CD4-positive, alpha-beta memory T cell (primary cell): ENCODE measurements at places on chromosomes 3 and 15.

DNA sequence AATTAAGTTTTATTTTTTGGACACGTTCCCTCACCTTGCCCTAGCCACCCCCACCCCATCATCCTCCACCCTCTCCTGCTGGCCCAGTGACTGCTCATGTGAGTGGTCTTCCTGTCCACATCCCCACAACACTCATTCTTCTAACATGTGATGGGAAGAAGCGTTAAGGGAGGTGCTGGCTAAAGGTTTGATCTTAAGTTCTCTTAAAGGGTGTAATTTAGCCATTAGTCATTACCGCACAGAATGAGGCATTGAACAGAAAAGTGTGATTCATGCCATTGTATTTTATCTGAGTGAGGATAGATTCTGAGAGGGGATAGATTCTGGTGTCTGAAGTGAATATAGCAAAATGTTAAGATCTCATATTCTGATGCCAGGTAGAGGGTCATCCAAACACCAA is 272.9 kb upstream of the TPM1 start:
- no peak for DNase-seq

GRCh38 chr3:55009372-55009771 is 81.5 kb upstream of the LRTM1 start:
- DNase-seq, result no peak

- DNase-seq, result no peak
Measured at GRCh38 chr3:149801639-149802038, 9.3 kb upstream of the ANKUB1 start.

DNA sequence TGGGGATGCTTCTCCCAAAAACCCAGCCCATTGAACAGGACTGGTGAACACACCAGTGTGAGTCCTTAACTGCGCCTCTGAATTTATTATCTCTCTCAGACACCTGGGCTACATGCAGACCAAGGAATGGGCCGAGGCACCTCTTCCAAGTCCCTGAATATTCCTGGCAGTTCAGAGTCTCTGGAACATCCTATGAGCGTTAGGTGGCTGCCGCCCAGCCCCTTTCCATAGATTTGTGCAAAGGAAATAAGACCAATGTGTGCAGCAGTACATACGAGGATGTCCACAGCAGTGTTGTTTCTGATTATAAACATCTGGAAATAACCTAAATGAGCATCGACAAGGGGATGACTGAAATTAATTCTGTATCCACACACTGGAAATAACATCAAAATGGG is 104.9 kb upstream of the RPL32 start:
- no peak for DNase-seq

- DNase-seq, result no peak
Measured at GRCh38 chr3:52487050-52487787, 7.9 kb upstream of the STAB1 start.

DNA sequence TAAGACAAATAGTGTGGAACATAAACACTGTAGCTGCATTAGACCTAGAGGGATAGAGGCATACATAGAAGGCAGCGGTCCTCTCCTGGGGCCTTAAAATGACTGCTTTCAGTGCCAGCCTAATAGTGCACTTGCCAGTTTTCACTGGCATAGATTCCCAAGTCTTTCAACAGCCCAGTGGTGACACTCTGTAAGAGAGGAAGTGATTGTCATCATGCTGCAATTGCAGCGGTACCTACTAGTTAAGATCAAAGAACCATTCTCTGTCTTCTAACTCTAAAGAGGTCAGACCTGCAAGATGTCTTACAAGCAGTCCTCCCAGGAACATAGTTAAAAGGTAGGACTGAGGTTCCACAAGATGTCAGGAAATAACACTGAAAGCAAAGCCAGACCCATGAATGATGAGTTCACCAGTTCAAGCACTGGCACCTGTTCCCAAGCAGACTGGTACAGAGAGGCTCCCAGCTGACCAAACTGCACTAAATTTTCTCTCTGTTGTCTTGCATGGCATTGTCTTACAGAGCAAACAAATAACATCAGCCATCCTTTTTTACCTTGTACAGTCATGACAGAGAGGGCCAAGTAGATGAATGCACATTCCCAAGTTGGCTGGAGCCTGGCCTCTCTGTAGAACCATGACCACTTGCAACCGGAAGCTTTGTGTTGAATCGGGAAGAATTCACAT is 100.5 kb upstream of the SKOR1 start:
- DNase-seq, result no peak

DNA sequence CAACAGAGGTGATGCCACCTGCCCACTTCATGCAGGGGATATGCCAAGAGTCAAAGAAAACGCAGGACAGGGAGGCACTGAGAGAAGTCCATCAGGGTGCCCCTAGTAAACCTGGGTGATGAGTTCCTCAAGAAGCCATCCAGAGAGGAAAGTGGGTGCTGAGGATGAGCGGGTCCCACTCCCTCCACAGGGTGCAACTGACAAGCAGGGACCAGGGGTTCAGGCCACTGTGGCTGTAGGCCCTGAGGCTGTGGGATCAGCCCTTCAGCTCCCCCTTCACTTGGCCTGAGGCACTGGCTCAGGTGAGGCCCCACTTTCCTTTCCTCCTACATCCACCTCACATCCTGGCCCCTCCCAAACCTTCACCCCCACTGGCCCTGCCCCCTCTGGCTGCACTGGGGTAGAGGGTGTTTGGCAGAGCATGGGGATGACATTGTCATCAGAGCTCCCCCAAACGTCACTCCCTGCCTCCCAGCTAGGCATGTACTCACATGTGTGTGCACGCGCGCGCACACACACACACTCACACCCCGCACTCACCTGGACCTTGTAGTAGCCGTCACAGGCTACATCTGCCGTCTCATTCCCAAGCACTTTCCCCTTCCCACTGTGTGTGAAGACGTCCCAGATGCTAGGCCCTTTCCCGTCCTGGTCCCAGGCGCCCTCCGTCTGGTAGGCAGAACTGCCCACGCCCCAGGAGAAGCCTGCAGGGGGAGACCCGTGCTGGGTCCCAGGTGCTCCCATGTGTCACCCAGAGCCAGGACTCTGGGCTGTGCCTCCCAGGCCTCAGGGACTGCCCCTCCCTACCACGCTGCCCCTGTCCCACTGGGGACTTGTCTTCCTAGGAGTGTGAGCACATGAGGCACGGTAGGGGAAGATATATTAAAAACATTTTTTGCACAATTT is 1.4 kb downstream of the LCTL start:
- no peak for DNase-seq

- DNase-seq, result no peak
Measured at GRCh38 chr3:183818041-183818620, 7.2 kb downstream of the MAP6D1 start.

- DNase-seq, result no peak
Measured at GRCh38 chr3:160893207-160893606, 137.2 kb downstream of the PPM1L start.

- no peak for DNase-seq
Measured at GRCh38 chr3:86180696-86181095, 810.3 kb downstream of the VGLL3 start.

DNA sequence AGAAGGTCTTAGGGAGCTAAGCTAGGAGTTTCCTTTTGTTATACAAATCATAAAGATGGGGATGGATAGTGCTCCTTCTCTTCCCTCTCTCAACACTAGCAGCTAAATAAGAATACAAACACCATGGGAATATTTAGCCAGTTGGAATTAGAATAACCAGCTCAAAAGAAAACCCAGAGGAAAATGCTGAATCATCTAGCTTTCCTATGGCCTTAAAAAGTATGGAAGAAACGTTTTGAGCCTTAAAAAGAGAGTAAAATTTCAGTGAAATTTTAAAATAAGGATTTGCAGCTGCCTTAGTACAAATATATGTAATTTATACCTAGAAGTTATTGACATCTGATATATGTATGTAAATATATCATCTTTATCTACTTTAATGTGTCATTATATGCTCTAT is 245.8 kb downstream of the STXBP5L start:
- DNase-seq, result no peak

DNA sequence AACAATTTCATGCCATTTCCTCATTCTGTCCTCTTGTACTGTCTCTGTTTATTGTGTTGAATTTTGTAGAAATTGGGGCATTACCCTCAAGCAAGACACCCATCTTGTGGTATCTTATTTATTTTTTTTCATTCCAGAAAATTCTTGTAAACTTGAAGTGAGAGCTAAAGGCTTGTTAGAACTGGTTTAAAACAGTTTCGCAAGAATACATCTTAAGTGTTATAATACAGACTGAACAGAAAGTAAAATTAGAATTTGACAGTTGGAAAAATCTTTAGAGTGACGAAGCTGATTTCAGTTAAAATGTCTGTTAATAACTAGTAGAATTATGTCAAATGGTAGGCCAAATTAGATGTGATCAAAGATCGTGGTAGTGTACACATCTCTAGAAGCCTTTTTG is 26.9 kb downstream of the RNF13 start:
- DNase-seq, result no peak

- DNase-seq, result no peak
Measured at GRCh38 chr3:147389717-147390116, 16.6 kb downstream of the ZIC4 start.
